ENCODE measurements at places on chromosomes 7 and 10.

DNA sequence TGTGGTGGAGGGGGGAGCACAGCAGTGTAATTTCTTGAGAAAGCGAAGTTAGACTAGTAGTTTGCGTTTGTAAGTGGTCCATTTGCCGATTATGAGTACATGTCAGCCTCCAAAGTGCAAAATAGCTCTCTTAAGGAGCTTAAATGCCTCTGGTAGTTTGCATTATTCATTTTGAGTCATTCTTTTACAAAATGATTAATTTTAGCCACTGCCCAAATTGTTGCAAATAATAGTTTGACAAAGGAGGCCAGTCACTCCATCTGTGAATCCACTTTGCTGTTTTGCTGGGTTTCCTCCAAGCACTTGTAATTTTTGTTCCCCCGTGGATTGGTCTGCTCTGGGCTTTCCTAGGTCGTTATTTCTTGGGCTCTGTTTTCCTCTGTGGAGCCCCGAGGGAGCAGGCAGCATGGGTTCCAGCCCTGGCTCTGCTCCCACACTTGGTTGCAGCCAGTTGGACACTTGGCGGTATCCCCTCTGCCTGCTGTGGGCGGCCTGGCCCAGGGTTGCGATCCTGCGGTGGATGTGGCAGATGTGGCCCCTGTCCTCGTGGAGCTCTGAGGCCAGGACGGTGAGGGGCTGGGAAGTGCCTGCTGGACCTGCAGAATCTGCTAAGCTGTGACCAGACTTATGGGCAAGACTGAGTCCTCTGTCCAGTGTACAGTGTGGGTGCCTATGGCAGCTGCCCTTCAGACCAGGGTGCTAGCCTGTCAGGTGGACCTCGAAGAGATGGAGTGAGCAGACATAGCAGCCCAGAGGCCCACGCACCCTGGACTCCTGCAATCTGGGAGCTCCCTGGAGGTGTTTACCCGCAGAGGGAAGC lies 129.1 kb upstream of the BTBD16 start:
- no peak for DNase-seq

- peak; percentile 51 for DNase-seq
These were observed 86.2 kb upstream of the DYNC1I1 start for GRCh38 chr7:95686109-95686508.

- no peak for DNase-seq
These were observed 108.3 kb downstream of the COL28A1 start for GRCh38 chr7:7427363-7427762.

- DNase-seq: no peak
These were observed 30.4 kb downstream of the FZD9 start for GRCh38 chr7:73463966-73464365.

- peak; percentile 4 for DNase-seq
These were observed 35.6 kb downstream of the ACADSB start for GRCh38 chr10:123044391-123044790.

- DNase-seq: no peak
These were observed 940 bp upstream of the PSD start for GRCh38 chr10:102419269-102420180.

- DNase-seq: no peak
These were observed 82.0 kb downstream of the TMEM168 start for GRCh38 chr7:112708236-112708635.

GRCh38 chr10:105872665-105873064 lies 1231.6 kb downstream of the SORCS3 start:
- DNase-seq: no peak

GRCh38 chr7:134502463-134503371 lies 24.6 kb upstream of the AKR1B10 start:
- DNase-seq: peak; percentile 70

- DNase-seq: no peak
These were observed 13.7 kb downstream of the MYL10 start for GRCh38 chr7:101615446-101615845.

GRCh38 chr7:1539181-1539881 lies 8.8 kb downstream of the MAFK start:
- no peak for DNase-seq

- DNase-seq: peak; percentile 66
These were observed 54.9 kb upstream of the ZNF800 start for GRCh38 chr7:127447326-127447945.

DNA sequence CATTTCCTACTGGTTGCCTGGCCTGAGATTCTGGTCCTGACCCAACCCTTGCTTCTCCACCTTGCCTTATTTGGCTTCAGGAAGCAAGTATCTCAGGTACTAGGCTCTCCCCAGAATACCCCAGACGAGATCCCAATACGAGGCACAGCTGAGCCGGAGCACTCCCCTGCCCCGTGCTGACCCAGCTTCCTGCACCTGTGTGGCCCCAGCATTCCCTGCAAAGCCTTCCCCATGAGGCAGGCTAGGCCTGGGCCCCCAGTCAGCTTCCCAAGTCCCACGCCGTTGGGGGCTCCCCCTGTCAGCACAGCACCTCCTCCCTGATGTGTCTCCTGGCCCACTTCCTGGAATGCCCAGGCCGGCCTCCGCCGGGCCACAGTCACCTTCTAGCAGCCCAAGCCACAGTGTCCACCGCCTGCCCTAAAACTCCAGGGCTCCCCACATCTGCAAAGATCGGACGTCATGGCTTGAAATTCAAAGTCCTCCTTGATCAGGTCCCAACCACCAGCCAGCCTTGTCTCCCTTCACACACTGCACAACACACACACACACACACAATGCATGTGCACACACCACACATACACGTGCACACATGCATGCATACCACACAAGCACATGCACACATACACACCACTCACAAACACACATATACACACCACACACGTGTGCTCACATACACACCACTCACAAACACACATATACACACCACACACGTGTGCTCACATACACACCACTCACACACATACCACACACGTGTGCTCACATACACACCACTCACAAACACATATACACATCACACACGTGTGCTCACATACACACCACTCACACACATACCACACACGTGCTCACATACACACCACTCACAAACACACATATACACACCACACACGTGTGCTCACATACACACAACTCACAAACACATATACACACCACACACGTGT lies 78.9 kb upstream of the FOXK1 start:
- no peak for DNase-seq

DNA sequence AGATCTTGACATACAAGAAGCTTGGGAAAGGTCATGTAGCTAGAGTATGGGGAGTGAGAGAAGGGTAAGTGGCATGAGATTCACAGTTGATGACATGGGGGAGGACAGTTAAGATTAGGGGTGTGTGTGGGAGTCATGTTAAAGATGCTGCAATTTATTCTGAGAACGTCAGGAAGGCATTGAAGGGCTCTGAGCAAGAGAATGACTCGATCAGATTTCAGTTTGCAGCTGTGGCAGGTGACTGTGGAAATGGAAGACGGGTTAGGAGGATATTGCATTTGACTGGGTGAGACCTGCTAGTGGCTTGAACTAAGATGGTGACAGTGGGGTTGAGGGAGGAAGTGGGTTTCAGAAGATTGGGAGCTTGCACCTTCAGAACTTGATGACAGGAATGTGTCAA lies 5.6 kb downstream of the CDC123 start:
- no peak for DNase-seq

GRCh38 chr10:3592424-3592823 lies 192.6 kb downstream of the KLF6 start:
- DNase-seq: no peak

DNA sequence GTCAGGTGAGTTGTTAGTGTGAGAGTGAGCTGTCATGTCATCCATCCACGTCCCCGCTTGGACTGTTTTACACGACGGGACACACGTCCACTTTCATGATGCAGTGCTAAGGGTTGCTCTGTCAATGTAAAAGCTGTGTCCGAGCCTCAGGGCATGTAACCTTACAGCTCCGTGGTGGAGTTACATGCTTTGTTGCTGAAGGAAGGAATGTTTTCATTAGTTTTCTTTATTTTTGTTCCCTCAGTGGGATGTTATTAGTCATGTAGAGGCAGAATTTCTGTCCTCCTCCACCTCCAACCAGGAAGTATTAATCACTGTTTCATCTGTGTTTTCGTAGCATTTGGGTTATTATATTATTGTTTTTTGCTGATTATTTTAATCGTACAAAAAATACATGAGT lies 88.6 kb downstream of the NRG3 start:
- no peak for DNase-seq

DNA sequence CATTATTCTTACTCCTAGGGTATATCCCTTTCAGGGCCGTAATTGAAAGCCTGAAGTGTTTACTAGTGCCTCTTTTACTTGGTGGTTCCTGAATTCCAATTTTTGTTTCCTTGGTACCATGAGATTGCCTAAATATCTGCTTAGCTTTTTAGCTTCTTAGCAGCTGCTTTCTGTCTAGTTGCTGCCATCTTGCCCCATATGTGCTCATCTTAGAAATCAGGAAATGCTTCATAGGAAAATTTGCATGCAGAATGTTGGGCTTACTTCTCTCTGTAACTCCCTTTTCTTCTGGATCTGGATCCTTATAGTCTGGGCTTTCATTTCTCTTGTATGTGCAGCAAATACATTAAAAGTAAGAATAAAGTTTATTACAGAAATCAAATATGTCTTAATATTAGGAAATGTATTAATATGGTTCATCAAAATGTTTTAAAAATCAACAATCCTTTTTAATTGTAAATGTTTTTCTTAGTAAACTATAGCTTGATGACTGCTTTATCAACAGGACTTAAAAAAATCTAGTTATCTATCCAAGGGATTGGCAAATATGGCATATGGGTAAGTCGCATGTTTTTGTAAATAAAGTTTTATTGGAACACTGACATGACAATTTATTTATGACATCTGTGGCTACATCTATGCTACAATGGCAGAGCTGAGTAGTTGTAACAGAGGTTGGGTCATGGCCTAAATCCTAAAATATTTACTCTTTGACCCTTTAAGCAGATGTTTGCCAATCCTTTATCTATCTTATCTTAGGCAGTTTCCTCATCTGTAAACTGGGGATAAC lies 73.5 kb upstream of the CDK6 start:
- DNase-seq: no peak

- no peak for DNase-seq
These were observed 200.1 kb downstream of the DOCK4 start for GRCh38 chr7:112006071-112006470.

- DNase-seq: no peak
These were observed 816 bp downstream of the UCMA start for GRCh38 chr10:13233358-13233757.

GRCh38 chr7:108417926-108418325 lies 38.3 kb downstream of the NRCAM start:
- DNase-seq: no peak

GRCh38 chr10:103915796-103916195 lies 2.2 kb downstream of the STN1 start:
- DNase-seq: no peak

GRCh38 chr10:1007583-1007982 lies 18.1 kb downstream of the IDI2 start:
- DNase-seq: no peak

DNA sequence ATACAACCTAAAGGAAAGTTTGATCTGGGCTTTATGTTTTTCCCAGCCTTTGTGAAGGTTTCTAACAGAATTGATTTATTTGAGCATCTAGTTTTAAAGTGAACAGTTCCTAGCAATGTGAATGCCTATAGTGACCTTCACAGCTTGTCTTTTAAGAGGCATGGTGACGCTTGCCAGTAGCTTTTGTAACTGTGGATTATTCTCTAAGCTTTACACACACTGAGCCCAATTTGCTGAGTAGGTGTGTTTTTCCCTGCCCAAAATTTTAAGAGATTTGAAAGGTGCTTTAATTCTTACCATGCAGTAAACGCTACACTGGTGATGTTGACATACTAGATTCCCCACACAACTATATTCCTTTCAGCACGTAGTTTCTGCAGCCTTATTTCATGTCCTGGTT lies 420.2 kb upstream of the AKR1E2 start:
- no peak for DNase-seq

DNA sequence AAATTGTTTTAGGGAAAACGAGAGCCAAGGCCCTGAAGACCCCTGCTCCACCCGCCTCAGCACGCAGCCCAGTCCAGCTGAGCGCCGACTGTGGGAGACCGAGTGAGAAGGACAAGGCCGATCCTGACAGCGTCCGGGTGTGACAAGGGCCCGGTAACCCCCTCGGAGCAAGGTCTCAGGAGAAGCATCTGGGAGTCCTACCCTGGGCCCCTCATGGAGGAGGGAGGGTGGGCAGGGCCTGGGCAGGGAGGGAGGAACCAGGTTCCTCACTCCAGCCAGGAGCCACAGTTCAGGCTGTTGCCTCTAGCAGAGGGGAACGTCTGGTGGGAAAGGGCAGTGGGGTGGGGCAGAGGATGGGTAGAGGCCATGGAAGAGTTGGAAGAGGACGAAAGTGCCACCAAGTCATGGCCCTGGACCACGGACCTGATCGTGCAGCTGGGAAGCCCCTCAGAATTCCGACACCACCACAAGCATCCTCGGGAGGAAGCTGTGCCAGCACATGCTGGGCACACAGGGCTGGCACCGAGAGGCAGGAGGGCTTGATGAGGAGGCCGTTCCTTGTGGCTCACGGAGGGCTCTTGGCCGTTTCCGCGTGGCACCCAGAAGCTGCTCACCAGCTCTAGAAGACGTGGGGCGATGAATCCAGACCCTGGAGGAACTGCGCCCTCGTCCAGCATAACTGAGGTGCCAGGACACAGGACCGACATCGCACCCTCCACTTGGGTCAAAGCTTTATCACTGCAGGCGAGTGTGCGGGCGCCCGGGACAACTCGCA lies 2.2 kb upstream of the KNDC1 start:
- no peak for DNase-seq

- no peak for DNase-seq
These were observed 105.8 kb downstream of the THSD7A start for GRCh38 chr7:11726001-11726793.

DNA sequence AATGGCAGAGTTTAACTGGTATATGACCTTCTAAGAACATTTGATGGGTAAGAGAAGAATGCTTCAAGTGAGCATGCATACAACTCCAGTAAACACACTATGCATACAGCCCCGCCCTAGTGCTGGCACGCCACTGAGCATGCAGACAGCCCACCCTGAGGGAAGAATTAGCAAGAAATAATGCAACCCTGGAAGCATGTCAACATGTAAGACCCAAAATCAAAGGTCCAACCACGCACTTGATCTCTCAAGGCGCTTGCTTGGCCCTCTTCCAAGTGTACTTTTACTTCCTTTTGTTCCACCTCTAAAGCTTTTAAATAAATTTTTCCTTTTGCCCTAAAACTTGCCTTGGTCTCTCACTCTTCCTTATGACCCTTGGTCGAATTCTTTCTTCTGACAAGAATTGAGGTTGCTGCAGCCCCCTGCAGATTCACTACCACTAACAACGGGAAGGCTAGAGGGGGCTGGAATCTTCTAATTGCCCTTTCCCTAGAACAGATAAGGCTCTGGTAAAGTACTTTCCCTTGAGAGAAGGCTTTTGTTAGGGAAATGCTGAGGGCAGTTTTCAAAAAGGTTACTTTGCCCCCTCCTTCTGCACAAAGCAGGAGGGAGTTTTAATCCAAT lies 3.4 kb downstream of the FAM24B start:
- no peak for DNase-seq

All from inflammatory macrophage treated with lipopolysaccharide for 1 hour (primary cell).